ENCODE measurements at places on chromosomes 12 and 14.

GRCh38 chr12:1643905-1644533 is 15.0 kb downstream of the WNT5B start:
- no peak for DNase-seq

GRCh38 chr12:114767084-114767760 is 83.2 kb upstream of the TBX3 start:
- no peak for DNase-seq

GRCh38 chr14:98633380-98633779 is 638.6 kb downstream of the BCL11B start:
- no peak for DNase-seq

DNA sequence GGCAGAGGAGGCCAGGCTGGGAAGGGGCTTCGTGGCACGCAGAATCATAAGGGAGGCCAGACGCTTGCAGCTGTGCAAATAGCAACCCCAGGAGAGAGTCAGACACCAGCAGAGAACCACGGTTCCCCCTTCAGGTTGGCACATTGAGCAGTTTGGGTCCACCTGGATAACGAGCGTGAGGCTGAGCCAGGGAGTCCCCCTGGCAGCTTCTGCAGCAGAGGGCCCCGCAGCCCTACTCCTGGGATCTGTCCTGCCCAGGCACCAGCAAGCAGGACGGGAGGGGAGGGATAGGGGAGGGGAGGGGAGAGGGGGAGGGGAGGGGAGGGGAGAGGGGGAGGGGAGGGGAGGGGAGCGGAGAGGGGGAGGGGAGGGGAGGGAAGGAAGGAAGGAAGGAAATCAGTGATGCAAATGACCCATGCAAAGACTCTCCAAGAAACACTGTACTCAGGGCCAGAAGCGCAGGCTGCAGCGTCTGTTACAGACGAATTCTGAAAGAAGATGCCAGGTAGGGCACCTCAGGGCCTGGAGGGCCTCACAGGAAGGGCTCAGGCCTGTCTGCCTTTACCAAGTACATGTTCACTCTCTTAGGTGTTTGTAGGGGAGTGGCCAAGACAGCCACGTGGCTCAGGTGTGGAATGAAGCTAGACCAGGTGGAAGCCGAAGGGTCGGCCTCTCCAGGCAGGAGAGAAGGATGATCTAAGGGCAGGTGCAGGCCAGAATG is 32.3 kb upstream of the MMP17 start:
- DNase-seq: no peak

GRCh38 chr12:95848575-95849388 is 10.0 kb upstream of the SNRPF start:
- peak; percentile 67 for DNase-seq

GRCh38 chr14:71261206-71261605 is 353.9 kb downstream of the PCNX1 start:
- no peak for DNase-seq

- peak; percentile 11 for DNase-seq
Observed at GRCh38 chr12:108333898-108334699, 5.0 kb downstream of the CMKLR1 start.

DNA sequence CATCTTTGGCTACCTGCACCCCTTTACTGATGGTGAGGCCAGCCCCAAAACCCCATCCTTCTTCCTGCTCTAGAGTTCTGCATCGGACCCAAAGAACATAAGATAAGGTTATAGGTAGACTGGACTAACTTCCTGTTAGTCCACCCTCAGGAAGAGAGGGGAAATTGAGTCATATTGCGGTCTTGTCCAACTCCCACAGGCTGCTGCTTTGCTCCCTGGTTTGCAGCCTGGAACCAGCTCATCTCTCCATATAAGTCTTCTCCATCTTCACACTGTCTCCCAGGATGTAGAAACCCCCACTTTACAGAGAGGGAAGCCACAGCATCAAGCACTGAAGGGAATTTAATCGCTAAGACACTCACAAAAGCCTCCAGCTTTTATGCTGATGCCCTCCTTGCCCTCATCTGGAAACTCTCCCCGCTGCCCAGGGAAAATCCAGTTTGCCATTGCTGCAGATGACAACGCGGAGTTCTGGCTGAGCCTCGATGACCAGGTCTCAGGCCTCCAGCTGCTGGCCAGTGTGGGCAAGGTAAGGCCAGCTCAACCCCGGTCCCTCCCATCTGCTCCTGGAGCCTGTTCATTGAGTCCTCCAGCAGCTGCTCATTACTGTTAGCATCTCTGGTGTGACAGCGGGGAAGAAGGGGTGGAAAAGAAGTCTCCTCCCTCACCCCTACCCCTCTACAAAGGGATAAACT is 85.3 kb downstream of the B4GALNT3 start:
- no peak for DNase-seq

- DNase-seq: peak; percentile 99
Observed at GRCh38 chr12:65536876-65537681, 258.6 kb downstream of the MSRB3 start.

GRCh38 chr12:1373901-1374735 is 220.3 kb downstream of the FBXL14 start:
- no peak for DNase-seq

DNA sequence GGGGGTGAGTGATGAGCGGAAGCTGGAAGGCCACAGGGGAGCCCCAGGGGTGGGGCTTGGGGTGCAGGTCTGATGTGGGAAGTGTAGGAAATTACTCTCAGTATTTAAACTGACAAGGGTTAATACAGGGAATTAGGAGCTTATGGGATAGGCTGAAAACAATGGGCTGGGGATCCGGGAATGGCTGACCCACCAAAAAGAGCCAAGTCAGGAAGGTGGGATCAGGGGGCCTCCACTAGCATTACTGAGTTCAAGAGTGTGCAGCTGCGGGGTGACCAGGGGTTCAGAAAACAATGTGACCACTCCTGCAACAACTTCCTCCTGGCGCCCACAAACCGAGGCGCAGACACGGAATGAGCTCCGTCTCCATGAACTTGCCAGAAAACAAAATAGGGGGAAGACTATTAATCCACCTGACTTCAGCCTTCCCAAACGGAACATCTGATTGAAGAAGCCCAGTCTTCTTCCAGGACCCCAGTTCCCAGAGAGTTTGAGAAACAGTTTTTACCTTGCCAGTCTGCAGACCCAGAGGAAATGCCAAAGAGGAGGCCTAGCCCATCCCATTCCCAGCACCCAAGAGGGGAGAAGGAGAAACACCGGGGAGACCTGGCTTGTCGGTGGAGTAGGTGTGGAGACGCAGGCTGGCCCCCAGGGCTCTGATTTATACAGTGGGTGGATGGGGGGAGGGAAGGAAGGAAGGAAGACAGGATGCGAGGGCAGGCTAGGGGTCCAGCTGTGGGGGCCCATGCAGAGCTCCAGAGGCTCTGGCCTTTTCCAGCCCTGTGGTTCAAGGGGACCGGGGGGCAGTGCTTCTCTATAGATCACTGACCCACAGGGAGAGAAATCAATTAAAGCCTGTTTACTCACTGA is 16.5 kb upstream of the YY1 start:
- DNase-seq: no peak

DNA sequence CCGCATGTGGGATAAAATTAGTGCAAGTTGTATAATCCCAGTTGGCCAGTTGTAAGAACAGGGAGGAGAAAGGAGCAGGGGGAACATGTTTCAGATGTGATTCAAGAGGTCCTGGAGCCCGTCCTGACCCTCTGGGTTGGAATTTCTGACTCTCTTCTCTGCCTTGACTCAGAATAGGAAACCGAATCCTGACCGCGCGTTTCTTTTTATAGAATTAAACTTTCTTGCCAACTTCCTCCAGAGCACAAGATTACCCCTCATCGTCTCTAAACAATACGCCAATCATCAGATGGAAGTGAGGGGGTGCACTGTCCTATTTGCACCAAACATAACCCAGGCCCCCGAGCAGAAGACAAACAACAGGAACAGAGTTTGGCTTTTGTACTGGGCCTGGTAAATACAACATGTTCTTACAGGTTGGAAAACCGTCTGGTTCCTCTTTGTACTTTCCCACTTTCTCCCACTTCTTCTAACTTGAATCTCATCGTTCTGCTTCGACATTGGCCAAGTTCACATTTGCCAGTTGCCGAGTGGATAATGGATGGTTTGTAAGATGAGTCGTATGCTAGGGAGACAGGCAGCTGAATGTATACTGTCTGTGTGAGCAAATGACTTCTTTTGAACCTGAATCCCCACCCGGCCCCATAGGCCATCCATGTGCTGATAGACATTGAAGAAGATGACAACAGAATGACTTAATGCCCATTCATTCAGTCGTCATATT is 42.6 kb upstream of the MED13L start:
- DNase-seq: peak; percentile 88

- DNase-seq: no peak
Observed at GRCh38 chr12:82723891-82724290, 37.2 kb downstream of the TMTC2 start.

DNA sequence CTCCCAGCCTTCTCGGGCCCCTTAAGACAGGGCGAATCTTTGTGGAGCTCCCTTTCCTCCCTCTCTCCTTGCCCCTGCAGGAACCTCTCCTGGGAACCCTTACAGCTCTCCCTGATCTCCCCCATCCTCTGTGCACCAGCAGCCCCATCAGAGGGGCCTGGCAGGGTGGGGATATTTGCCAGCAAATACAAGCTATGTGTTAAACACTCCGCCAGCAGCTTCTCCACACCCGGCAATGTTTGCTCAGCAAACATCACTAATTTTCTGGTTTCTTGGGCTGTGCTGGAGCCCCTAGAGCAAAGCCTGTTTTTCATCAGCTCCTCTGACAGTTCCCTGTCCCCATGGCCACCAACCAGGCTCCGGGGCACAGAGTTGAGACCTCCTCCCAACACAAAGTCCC is 147.5 kb upstream of the LHX5 start:
- no peak for DNase-seq

GRCh38 chr12:83057436-83057835 is 370.7 kb downstream of the TMTC2 start:
- DNase-seq: no peak

DNA sequence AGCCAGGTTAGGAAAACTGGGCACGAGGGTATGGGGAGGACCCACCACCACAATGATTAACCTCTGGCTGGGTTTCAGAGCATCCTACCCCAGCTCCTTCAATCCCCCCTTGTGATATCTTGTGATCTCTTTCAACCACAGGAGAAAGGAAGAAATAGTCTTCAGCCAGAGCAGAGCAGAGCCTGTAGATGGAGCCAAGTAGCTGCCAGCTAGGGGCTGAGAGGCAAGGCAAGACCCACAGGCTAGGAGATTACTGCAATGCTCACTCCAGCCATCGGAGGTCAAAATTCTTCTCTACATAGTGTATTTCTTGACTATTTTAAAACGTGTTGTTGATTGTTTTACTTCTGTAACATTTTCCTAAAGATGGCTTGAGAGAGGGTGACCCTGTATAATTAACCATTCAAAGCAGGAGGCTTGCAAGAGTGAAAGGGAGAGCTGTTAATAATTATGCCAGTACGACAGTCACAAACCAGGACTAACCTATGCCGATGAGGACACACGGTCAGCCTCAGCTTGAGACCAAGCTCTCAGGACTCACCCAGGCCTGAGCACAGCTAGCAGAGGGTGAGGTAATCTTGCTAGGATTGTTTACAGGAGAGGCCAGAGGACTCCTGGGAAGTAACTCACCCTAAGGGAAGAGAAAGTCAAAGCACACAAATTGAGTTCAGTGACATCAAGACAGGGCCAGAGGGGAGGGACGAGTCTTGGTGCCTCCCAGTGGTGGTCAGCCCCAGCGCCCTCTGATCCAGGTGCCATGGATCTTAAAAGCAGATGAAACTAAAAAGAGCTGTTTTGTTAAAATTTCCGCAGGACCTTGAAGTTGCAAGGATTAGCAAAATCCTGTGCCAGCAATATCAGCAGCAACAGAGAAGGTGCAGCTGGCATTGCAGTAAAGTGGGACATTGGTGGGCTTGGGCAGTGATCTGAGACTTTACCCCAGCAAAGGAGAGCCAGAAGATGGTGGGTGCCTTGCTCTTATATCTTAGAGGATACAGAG is 29.8 kb upstream of the CDKN3 start:
- DNase-seq: peak; percentile 88

DNA sequence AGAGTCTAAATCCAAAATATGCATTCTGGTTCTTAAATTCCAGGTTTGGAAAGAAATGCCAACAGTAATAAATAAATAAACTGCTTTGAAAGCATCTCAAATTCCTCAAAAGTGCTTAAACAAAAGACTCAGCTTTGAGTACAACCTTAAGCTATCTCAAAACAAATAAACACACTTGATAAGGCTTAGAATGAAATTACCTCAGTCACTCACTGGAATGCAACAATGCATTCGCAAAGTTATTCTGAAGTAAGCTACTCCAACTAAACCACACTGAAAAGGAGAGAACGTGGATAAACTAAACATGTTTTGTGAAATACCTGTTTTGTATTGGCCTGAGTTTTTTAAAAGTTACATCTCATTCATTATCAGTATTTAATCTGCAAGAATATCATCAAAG is 1.2 kb downstream of the SPTSSA start:
- peak; percentile 40 for DNase-seq

GRCh38 chr12:52615208-52615868 is 3.0 kb downstream of the KRT73 start:
- no peak for DNase-seq

DNA sequence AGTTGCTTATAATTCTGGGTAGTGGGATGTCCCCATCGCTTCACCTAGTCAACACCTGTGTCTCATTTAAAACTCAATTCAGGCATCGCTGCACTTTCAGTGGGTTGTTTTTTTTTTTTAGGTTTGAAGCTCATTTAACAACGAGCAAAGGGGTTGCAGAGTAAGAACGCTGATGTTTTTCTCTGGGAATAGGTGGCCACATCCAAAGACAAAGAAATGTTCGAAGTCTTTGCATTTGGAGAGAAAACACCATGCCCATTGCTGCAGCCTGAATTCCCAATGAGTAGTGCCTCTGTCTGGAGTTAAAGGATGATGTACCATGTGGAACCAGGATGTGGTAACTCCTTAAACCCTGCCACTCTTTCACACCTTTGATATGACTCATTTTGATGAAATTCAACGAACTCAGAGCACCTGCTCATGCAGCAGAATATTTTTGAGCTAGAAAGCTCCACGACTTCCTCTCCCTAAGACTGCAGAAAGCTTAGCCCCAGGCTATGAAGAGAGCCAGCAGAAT is 35.1 kb upstream of the BATF start:
- peak; percentile 55 for DNase-seq

DNA sequence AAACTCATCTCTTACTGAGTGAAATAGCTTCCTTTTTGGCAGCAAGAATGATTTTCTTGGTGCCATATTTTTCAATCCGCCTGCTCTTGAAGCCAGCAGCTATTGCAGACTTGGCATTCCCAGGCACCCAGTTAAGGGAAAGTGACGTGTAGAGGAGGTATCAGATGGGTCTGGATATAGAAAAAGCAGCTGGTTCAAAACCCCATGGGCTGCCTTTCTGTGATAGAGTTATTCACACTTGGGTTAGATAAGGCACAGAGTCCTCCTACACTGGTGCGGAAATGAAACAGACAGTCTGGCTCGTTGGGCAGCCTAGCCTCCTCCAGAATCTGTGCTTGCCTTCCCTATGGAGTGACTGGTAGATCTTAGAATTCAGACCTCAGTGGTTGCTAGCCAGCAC is 62.2 kb downstream of the PTPN11 start:
- no peak for DNase-seq

DNA sequence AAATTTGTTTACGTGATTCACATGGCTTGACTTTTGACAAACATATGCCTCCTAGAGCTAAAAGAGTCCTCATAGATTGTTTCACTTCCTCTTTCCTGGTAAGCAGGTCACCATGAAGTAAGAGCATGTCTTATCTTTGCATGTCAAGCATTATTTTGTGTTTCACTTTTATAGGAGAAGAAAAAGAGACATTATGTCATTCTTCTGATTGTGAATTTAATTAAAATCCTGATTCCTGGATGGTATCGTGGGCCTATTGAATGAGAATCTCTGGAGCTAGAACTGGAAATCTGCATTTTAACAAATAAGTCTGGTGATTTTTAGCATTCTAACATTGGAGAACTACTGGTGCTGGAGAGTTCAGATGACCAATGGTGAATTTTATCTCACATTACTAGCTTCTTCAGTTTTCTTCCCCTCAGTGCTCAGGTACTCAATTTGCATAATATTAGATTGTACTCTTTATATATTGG is 218.6 kb upstream of the ATP2B1 start:
- DNase-seq: no peak

Data from PC-3 (cell line).